ENCODE measurements at places on chromosomes 2 and 18. TPM values are rescaled to one million over a fixed set of nuclear protein-coding genes. Genes with fewer than 3 reads are reported as not detected.
A peak's percentile ranks its signal among the peaks of the same experiment; 100 is the strongest.

Gene RTP5
- not detected for total RNA-seq

Gene CFAP65
- not detected for total RNA-seq

Gene CYS1
- total RNA-seq: 0.75 TPM

DNA sequence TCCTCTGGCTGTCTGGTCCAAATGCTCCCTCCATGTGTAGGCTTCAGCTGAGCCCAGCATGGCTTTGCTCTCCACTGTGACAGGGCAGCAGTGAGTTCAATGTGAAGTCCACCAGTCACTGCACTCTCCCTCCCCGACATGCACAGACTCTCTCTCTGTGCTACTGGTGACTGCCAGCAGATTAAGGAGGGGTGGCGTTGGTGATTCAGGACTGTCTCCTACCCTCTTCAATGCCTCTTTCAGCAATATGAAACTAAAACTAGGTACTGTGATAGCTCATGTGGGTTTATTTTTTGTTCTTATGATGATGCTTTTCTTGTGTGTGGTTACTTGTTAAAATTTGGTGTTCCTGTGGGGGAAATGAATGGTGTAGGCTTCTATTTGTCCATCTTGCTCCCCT, 201.0 kb upstream of the RBMS1 start:
- H3K4me1 ChIP-seq: no peaks in the 10 kb centered on the region
- no peak overlapping the region for H3K4me3 ChIP-seq
- peaks cover 4% of the 10 kb centered on the region for H3K27me3 ChIP-seq
- no peak for DNase-seq
- H3K27ac ChIP-seq: no peak overlapping the region
- H3K36me3 ChIP-seq: no peaks in the 10 kb centered on the region

GRCh38 chr2:223724861-223725260, 112.5 kb downstream of the AP1S3 start:
- H3K27ac ChIP-seq: no peak overlapping the region
- no peaks in the 10 kb centered on the region for H3K36me3 ChIP-seq
- no peak overlapping the region for H3K4me3 ChIP-seq
- H3K4me1 ChIP-seq: peaks cover 9% of the 10 kb centered on the region
- H3K27me3 ChIP-seq: no peaks in the 10 kb centered on the region

- no peak for DNase-seq
- no peaks in the 10 kb centered on the region for H3K36me3 ChIP-seq
- no peaks in the 10 kb centered on the region for H3K27me3 ChIP-seq
- H3K4me1 ChIP-seq: no peaks in the 10 kb centered on the region
- no peak overlapping the region for H3K27ac ChIP-seq
- H3K4me3 ChIP-seq: no peak overlapping the region
Observed at GRCh38 chr18:67730886-67731285, 214.4 kb upstream of the DSEL start.

- H3K36me3 ChIP-seq: peaks cover 15% of the 10 kb centered on the region
- no peaks in the 10 kb centered on the region for H3K27me3 ChIP-seq
- H3K4me3 ChIP-seq: no peak overlapping the region
Observed at GRCh38 chr2:232575404-232575746, 24.9 kb downstream of the EIF4E2 start.

DNA sequence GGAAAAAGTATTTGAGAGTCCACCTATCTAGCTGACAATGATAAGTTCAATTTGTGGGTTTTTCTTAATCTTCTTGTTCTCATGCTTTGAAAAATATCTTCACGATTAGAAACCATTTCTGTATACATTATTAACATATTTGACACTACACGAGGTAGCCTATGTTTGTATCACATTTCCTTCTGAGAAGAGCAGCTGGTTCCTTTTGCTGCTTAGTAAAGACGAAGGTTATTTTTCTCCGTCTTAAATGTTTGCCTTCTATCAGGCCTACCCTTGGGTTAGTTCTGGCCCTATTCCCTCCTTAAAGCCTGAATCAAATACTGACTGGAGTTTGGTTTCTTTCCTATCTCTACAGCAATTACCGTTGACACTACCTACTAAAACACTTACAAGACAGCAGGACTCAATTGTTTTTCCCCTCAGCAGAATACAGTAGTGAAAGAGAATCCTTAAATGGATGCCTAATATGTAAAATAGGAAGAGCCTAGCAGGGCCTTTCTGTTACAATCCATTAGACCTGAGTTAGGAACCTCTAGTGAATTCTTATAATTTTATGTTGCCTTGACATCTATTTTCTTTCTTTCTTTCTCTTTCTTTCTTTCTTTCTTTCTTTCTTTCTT, 790.4 kb downstream of the EPHA4 start:
- H3K27me3 ChIP-seq: no peaks in the 10 kb centered on the region
- H3K27ac ChIP-seq: no peak overlapping the region
- no peak overlapping the region for H3K4me3 ChIP-seq

- no peak overlapping the region for H3K27ac ChIP-seq
- H3K36me3 ChIP-seq: no peaks in the 10 kb centered on the region
- H3K4me1 ChIP-seq: no peaks in the 10 kb centered on the region
- no peaks in the 10 kb centered on the region for H3K27me3 ChIP-seq
- H3K4me3 ChIP-seq: no peak overlapping the region
- no peak for DNase-seq
Observed at GRCh38 chr2:23241121-23241520, 143.9 kb upstream of the KLHL29 start.

DNA sequence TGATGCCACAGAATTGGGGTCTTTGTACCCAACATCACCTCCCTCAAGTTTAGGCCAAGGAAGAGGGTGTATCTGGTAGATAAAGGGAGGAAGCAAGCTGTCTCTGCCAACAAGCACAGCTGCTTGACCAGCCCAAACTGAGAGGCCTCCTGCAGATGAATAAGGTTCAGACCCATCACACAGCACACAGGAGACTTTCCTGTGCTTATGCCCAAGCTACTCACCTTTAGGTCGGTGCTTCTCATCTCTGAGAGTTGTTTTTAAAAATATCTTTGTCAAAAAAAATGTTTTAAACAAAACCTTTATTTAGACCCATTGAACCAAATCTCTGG, 24.7 kb upstream of the SP3 start:
- no peaks in the 10 kb centered on the region for H3K4me1 ChIP-seq
- H3K4me3 ChIP-seq: no peak overlapping the region
- H3K36me3 ChIP-seq: no peaks in the 10 kb centered on the region

- no peaks in the 10 kb centered on the region for H3K27me3 ChIP-seq
- H3K36me3 ChIP-seq: peaks cover 23% of the 10 kb centered on the region
- DNase-seq: peak; percentile 60
- H3K4me1 ChIP-seq: peaks cover 49% of the 10 kb centered on the region
- H3K4me3 ChIP-seq: peak overlapping the region; percentile 27
Observed at GRCh38 chr2:230413479-230413878, 2.5 kb upstream of the SP100 start.

DNA sequence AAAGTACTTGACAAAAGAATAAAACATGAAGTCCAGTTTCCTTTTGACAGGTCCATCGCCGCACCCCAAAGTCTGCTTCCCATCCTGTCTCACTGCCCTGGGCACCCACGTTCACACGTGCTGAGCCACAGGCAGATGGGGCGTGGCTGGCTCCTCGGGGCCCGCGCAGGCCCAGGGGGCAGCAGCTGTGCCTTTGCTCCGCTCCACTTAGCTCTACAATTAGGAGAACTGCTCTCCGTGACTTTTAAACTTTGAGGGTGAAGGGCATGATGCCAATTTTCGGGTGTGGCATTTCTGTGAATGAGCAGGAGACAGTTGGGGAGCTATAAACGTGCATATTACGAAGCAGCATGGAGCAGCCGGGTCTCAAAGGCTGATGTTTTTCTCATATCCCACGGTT, 152.4 kb downstream of the TDRD15 start:
- no peaks in the 10 kb centered on the region for H3K27me3 ChIP-seq
- no peaks in the 10 kb centered on the region for H3K36me3 ChIP-seq
- no peaks in the 10 kb centered on the region for H3K4me1 ChIP-seq
- H3K27ac ChIP-seq: no peak overlapping the region

- peaks cover 12% of the 10 kb centered on the region for H3K27me3 ChIP-seq
- H3K27ac ChIP-seq: no peak overlapping the region
Observed at GRCh38 chr2:42918041-42918440, 125.7 kb upstream of the HAAO start.

- peaks cover 40% of the 10 kb centered on the region for H3K36me3 ChIP-seq
- DNase-seq: peak; percentile 83
- peaks cover 88% of the 10 kb centered on the region for H3K4me1 ChIP-seq
- H3K4me3 ChIP-seq: peak overlapping the region; percentile 48
- no peaks in the 10 kb centered on the region for H3K27me3 ChIP-seq
Observed at GRCh38 chr2:8472545-8473323, 209.1 kb upstream of the ID2 start.

- H3K4me3 ChIP-seq: no peak overlapping the region
- no peaks in the 10 kb centered on the region for H3K36me3 ChIP-seq
- DNase-seq: no peak
- H3K27ac ChIP-seq: no peak overlapping the region
- peaks cover 18% of the 10 kb centered on the region for H3K27me3 ChIP-seq
Observed at GRCh38 chr2:180907731-180908130, 72.7 kb upstream of the UBE2E3 start.

DNA sequence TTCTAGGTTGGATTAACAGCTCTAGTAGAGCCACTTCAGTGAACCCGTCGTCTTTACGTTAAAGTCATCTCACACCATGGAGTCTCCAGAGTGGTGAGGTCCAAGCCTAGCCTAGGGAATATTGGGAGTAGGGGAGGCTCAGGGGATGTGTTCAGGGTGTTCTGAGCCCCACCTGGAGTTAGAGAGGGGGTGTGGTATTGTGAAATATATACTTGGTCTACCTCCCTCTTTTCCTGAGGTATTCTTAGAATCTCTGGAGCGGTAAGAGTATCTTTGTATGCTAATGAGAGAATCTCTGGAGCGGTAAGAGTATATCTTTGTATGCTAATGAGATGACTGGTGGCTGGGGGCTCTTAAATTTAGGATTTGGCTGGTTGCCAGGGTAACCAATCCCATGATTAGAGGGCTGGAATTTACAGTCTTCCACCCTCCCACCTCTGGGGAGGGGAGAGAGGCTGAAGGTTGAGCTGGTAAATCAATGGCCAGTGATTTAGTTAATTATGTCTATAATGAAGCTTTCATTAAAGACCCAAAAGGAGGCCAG, 69.5 kb downstream of the INPP4A start:
- peaks cover 86% of the 10 kb centered on the region for H3K4me1 ChIP-seq
- H3K4me3 ChIP-seq: no peak overlapping the region
- H3K27me3 ChIP-seq: no peaks in the 10 kb centered on the region
- no peak for DNase-seq
- H3K36me3 ChIP-seq: peaks cover 18% of the 10 kb centered on the region

- DNase-seq: no peak
- no peaks in the 10 kb centered on the region for H3K27me3 ChIP-seq
- peaks cover 10% of the 10 kb centered on the region for H3K36me3 ChIP-seq
Observed at GRCh38 chr2:86218124-86218523, 18.9 kb downstream of the MRPL35 start.

DNA sequence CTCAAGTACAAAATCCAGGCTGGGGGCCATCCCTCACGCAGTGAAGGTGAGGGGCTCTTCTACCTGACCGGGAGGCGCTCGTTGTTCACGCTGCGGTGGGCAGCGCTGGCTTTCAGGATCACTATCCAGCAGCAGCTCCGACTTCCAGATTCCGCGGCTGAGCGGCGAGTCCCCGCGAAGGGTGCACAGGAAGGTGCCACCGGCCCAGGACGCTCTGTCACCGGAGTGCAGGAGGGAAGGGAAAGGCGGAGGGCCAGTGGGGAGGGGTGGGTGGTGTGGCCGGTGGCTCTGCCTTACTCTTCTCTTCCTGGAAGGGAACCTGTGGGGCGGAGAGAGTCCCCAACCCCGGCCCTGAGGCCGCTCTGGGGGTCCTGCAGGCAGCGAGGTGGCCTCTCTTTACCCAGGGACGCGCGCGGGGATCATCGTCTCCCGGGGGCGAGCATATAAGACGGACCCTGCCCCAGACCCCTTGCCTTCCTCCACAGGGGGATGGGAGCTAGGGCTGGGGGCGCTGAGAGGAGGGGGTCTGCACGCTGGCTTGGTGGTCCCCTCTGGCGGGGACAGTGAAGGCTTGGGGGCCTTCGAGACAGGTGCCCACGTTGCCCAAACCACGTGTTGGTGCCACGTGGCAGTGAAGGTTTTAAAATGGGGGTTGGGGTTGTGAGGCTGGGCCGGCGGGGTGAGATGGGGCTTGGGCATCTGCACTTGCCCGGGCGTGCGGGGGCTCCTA, 26.9 kb upstream of the HS6ST1 start:
- no peak overlapping the region for H3K27ac ChIP-seq
- H3K27me3 ChIP-seq: peaks cover 4% of the 10 kb centered on the region
- H3K4me3 ChIP-seq: no peak overlapping the region
- no peaks in the 10 kb centered on the region for H3K4me1 ChIP-seq
- no peak for DNase-seq
- no peaks in the 10 kb centered on the region for H3K36me3 ChIP-seq

DNA sequence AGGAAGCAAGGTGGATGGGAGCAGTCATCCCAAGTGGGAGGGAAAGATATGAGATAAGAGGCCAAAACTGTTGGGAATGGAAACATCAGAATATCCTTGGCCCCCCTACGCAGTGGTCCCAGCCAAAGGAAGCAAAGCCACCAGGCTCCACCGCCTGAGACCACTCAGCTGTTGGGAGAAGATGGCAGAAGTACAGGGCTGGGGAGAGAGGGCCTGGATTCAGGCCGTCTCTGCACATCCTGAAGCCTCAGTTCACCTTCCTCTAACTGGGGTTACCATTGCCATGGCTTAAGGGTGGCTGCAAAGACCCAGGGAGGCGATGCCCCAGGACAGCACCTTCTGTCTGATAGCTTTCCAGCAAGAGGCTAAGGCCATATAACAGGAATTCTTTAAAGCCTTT, 193.8 kb downstream of the MGAT5 start:
- no peak for DNase-seq
- no peaks in the 10 kb centered on the region for H3K36me3 ChIP-seq
- no peak overlapping the region for H3K27ac ChIP-seq
- H3K4me1 ChIP-seq: peaks cover 3% of the 10 kb centered on the region

GRCh38 chr2:240626531-240627300, 1.4 kb downstream of the GPR35 start:
- H3K4me3 ChIP-seq: peak overlapping the region; percentile 72
- no peaks in the 10 kb centered on the region for H3K27me3 ChIP-seq
- peak; percentile 75 for DNase-seq
- H3K36me3 ChIP-seq: peaks cover 25% of the 10 kb centered on the region

GRCh38 chr2:172761306-172761705, 25.7 kb downstream of the RAPGEF4 start:
- H3K27ac ChIP-seq: no peak overlapping the region
- no peak overlapping the region for H3K4me3 ChIP-seq
- no peak for DNase-seq
- H3K36me3 ChIP-seq: no peaks in the 10 kb centered on the region

DNA sequence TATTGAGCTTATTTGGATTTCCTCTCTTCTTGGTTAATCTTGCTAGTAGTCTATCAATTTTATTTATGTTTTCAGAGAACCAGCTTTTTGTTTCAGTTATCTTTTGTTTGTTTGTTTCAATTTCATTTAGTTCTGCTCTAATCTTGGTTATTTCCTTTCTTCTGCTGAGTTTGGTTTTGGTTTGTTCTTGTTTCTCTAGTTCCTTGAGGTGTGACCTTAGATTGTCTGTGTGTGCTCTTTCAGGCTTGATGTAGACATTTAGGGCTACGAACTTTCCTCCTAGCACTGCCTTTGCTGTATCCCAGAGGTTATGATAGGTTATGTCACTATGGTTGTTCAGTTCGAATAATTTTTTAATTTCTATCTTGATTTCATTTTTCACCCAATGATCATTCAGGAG, 141.6 kb downstream of the ZNF236 start:
- H3K27me3 ChIP-seq: no peaks in the 10 kb centered on the region
- H3K4me1 ChIP-seq: peaks cover 28% of the 10 kb centered on the region
- H3K27ac ChIP-seq: peak overlapping the region; percentile 85
- no peak for DNase-seq
